ENCODE measurements at places on chromosomes 2 and 18.

- no peak for DNase-seq
Measured at GRCh38 chr2:61343141-61343540, 127.7 kb downstream of the USP34 start.

DNA sequence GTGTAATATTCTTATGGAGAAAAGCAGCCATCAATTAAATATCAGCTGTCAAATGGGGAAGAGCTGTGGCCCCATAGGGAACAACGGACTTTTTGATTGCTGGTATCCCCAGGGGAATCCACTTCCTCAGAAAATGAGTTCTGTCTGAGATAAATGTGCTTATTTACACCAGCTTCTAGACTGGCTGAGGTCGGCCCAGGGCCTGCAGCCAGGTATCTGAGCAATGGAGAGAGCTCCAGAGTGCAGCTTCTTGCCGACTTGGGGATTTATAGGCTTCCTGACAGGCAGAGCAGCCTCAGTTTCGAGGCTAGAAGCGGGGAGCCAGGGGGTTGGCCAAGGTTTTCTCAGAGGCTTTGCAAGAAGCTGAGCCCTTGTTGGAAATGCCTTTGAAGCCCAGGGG is 67.2 kb downstream of the MCFD2 start:
- peak; percentile 23 for DNase-seq

- no peak for DNase-seq
Measured at GRCh38 chr2:236366397-236366796, 102.2 kb upstream of the ASB18 start.

DNA sequence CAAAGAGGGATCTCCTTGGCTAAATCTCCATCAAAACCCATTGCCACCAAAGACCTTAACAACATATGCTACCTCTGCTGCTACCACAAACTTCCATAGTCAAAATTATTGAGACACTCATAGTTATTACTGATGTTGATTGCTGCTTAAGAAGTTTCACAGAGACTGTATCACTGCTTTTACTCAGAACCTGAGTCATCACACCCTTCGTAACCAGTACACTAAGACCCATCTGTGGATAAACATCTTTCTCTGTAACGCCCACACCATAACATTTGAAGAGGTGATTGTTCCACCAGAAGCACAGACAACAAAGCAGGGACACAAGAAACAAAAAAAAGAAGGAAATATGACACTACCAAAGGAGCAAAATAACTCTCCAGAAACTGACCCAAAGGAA is 1563.1 kb downstream of the LRP1B start:
- DNase-seq = no peak

DNA sequence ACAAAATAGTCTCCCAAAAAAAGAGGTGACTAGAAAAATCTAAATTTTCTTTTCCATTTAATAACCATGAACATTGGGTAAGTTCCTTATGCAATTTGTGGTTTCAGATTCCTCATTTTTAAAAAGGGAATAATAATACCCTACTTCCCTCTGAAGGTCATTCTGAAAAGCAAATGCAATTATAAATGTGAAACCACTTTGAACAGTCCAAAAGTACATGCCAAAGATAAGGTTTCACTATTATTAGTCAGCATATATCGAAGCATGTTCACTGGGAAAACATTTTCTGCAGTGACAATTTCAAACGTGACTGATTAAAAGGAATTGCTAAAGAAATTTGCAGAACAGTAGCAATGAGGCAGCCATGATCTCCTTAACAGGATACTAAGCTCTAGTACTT is 100.1 kb upstream of the RNF152 start:
- DNase-seq = peak; percentile 95

DNA sequence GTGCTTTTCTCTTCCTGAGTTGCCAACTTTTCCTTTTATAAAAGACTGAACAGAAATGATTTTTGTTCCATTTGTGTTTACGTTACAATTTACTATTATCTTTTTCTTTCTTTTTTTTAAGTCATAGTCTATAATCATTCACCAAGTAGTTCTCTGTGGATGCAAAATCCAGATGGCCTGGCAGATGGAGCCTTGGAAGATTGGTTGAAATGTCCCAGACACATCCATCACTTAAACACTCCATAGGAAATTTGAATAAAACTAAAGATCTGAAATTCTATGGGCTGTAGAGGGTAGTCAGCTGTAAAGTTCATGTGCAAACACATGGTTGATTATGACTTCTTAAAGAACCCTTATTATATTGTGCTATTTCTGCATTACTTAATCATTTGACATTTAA is 164.8 kb upstream of the DOCK10 start:
- no peak for DNase-seq

DNA sequence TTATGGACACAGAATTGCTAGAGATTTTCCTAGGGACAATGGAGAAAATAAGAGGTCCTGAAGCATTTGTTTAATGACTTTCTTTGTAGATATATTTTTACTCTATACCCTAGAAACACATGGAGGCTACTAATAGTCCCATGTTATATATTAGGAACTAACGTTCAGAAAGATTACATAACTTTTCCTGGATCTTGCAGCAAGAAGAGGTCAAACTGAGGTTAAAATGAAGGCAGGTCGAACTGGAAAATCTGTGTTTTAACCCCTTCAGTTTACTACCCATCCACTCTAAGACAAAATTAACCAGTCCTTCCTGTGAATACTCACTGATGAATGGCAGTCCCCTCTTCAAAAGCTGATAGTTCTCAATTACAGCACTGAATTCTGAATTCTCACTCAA is 1415.8 kb upstream of the CELF4 start:
- DNase-seq = peak; percentile 33
